ENCODE measurements at places on chromosomes 13 and 19.

- DNase-seq: no peak
Observed at GRCh38 chr13:39767791-39768517, 112.5 kb downstream of the COG6 start.

- no peak for DNase-seq
Observed at GRCh38 chr13:109785141-109785891, 1.1 kb downstream of the IRS2 start.

DNA sequence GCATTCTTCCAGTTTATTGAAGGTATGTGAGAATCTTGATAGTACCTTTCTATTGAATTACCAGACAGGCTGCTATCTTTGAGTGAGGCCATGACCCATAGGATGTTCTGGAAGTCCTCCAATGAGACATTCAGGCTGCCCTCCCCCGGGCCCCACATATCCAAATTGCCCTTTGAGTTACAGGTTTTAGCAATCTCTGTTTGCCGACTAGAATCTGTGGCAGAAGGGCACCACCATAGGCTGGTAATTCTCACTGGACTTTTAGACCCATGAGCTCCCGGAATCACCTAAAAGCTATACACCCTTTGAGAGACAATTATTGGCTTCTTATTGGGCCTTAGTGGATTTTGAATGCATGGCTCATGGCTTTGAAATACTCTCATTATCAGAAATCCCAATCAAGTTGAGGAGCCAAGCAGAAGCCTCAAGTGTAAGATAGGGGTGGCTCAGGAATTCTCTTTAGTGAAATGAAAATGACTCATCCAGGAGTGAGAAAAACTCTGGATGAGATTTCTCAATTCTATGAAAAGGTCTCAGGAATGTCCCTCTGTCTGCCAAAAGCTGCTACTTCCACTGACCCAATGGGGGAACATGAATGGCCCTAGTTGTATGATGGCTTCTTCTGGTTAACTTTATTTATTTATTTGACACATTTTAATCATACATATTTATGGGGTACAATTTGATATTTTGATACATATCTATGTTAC is 172.1 kb upstream of the CSNK1A1L start:
- no peak for DNase-seq

DNA sequence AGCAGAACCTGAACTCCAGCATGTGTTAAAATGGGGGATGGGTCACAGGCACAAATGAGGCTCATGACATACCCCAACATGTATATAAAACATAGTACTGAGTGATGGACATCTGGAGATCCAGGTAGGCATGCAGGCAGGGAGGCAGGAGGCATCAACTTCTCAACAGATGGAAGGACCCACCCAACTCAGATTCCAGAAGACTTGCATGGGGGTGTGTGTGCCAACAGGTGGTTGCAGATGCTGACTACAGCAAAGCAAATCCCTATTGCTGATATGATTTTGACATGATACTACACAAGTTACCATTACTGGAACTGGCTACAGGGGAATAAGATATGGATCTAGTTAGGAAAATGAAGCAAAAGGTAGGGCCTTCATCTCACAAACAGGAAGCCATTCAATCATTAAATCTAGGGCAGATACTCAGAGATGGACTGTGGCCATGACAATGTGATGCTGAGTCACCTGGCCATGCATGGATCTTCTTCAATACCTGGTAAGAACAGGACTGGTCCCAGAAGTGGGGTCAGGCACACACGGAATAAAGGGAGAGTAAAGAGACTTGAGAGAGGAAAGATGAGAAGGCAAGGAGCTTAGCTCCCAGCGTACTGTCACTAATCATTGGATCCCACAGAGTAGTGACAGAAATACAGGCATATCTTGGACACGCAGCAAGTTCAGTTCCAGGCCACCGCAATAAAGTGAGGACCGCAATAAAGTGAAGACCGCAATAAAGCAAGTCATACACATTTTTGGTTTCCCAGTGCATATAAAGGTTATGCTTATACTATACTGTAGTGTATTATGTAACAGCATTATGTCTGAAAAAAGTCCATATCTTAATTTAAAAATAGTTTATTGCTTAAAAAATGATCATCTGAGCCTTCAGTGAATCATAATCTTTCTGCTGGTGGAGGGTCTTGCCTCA is 91.3 kb downstream of the USP12 start:
- no peak for DNase-seq

- DNase-seq: no peak
Observed at GRCh38 chr19:16850133-16850532, 20.9 kb downstream of the SIN3B start.

DNA sequence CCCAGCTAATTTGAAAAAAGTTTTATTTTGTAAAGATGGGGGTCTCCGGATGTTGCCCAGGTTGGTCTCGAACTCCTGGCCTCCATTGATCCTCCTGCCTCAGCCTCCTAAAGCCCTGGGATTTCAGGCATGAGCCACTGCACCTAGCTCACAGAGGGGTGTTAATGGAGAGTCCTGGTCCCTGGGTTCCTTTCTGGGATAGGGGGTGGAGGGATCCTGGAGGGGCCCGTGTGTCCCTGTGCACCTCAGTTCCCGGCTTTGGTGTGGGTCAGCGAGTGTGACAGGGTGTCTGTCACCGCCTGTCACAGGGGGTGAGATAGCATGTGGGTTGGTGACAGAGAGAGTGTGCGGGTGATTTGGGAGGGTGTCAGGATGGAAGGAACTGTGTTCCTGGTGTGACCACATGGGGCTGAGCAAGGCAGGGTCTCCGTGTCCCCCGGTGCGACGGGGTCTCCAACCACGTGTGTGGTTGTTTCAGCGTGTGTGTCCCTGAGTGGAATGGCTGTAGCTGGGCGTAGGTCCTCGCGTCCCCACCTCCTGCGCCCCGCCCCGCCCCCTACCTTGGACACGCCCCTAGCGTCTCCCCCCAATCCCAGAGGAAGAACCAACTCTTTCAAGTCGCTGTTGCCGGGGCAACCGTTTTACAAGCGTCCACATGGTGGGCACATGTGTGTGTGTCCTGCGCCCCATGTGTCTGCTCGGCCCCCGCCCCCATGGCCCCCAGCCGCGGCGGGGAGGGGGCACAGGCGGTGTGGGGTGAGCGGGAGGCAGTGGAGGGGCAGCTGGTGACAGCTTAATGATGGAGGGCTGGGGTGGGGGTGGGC is 2.9 kb upstream of the NRTN start:
- DNase-seq: no peak

- no peak for DNase-seq
Observed at GRCh38 chr13:98366443-98366842, 189.4 kb upstream of the RNF113B start.
